ENCODE measurements at places on chromosomes 7 and 10. TPM values are rescaled to one million over a fixed set of nuclear protein-coding genes. Genes with fewer than 3 reads are reported as not detected.

The TMEM273 gene
- not detected for total RNA-seq

The TYW1 gene
- total RNA-seq: 23.1 TPM

- no peak for DNase-seq
Observed at GRCh38 chr10:31522820-31523219, 203.8 kb downstream of the ZEB1 start.

The SPDYE5 gene
- not detected for total RNA-seq

The NRG3 gene
- 1.9 TPM for total RNA-seq

DNA sequence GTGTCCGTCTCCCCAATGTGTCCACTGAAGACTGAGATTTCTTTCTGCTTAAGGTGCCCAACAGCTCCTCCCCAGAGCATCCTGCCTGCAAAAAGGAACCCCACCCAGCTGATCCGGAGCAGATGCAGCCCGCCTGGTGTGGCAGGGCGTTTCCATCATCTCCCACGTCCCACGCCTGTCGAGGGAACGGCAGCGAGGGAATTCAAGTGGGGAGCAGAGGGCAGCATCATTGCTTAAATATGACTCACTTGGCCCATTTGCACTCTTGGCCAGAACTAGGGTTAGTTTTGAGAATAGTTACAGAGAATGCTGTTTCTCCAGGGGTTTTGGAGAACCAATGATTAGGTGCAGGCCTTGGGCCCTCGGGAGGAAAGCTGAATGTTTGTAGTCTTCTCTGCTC is 20.8 kb downstream of the VWA2 start:
- no peak for DNase-seq

GRCh38 chr10:63702092-63702491 is 180.9 kb downstream of the REEP3 start:
- DNase-seq: no peak

DNA sequence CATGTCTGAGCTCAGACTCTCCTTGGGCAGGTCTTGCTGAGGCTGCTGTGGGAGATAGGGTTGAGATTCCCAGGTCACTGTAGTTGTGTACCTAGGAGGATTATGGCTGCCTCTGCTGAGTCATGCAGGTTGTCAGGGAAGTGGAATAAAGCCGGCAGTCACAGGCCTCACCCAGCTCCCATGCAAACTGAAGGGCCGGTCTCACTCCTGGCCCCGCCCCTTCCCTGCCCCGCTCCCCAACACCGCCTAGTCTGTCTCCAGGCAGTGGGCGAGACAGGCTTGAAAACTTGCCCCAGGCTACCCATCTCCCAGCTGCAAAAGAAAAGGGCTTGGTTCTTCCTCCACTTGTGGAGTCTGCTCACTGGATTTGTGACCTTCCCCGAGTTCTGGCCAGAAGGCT is 41.6 kb upstream of the SDHAF3 start:
- no peak for DNase-seq
